Esophagus squamous epithelium (tissue), 5 donors: ENCODE measurements at places on chromosomes 7 and 10.

GRCh38 chr7:17501441-17502212 is 203.2 kb downstream of the AHR start:
- H3K27me3 ChIP-seq = no peaks in the 10 kb centered on the region
- H3K36me3 ChIP-seq = no peaks in the 10 kb centered on the region

DNA sequence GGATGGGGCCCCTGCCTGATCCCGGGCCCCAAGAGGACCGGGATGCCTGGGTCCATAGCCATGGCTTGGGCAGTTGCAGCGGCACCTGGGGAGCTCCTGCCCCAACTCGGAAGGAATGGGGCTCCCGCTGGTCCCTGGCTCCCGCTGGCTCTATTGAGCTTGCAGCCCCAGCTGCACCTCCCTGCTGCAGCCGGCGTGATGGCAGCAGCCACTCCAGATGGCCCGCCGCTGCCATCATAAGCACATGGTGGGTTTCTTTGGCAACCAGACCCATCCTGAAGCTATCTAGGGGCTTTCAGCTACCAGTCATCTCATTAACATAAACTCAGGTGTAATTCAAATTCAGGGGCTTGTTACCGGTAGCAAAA is 11.1 kb upstream of the DNMBP start:
- H3K4me1 ChIP-seq = peaks cover 4% of the 10 kb centered on the region
- no peak for DNase-seq
- H3K36me3 ChIP-seq = no peaks in the 10 kb centered on the region
- H3K4me3 ChIP-seq = no peak overlapping the region

DNA sequence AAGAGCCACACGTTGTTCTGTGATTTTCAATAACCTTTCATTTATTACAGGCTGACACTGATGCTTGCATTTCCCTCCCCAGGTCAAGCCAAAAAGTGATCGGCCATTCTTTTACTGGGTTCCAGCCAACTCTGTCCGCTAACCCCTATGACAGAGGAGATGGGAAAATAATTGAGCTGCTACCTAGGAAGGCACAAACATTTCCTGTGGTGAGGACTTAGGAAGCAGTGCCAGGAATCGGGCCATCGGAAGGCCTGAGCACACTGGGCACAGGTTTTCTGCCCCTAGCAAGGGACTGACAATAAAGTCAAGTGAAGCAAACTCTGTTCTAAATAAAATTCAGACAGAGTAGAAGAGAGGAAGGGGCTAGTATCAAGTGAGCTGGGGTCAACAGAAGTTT is 313.0 kb upstream of the AOAH start:
- H3K4me1 ChIP-seq = peaks cover 20% of the 10 kb centered on the region
- no peaks in the 10 kb centered on the region for H3K27me3 ChIP-seq
- no peak overlapping the region for H3K27ac ChIP-seq
- no peaks in the 10 kb centered on the region for H3K36me3 ChIP-seq
- DNase-seq = no peak

GRCh38 chr7:157434231-157434630 is 97.4 kb downstream of the DNAJB6 start:
- no peaks in the 10 kb centered on the region for H3K27me3 ChIP-seq
- DNase-seq = no peak

DNA sequence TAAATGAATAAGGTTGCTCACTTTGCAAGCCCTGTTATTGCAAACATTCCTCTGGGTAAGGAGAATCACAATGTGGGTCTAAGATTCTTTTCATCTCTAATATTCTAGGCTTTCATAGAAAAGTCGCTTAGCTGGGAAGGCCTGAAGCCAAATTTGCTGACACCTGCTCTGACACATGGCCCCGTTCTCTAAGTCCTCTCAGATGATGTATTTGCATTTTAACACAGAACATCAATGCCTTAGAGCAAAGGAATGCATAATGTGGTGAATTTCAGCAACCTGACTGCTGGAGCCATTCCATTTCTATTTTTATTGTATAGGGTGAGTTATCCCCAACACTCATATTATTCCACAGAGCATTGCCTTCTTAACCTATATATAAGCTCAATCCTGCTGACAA is 682.1 kb upstream of the NRP1 start:
- H3K4me3 ChIP-seq = no peak overlapping the region
- H3K4me1 ChIP-seq = no peaks in the 10 kb centered on the region
- no peak overlapping the region for H3K27ac ChIP-seq
- H3K36me3 ChIP-seq = no peaks in the 10 kb centered on the region

GRCh38 chr10:17181751-17182150 is 19.7 kb downstream of the TRDMT1 start:
- no peak for DNase-seq
- no peaks in the 10 kb centered on the region for H3K4me1 ChIP-seq
- H3K27ac ChIP-seq = no peak overlapping the region
- no peaks in the 10 kb centered on the region for H3K27me3 ChIP-seq
- H3K4me3 ChIP-seq = no peak overlapping the region

- no peak for DNase-seq
- H3K36me3 ChIP-seq = no peaks in the 10 kb centered on the region
- H3K27me3 ChIP-seq = no peaks in the 10 kb centered on the region
Observed at GRCh38 chr10:49739426-49739825, 22.7 kb downstream of the OGDHL start.

- no peak for DNase-seq
- no peaks in the 10 kb centered on the region for H3K36me3 ChIP-seq
- no peak overlapping the region for H3K27ac ChIP-seq
- H3K27me3 ChIP-seq = no peaks in the 10 kb centered on the region
- H3K4me3 ChIP-seq = no peak overlapping the region
Observed at GRCh38 chr10:88092973-88093372, 229.5 kb downstream of the PTEN start.

DNA sequence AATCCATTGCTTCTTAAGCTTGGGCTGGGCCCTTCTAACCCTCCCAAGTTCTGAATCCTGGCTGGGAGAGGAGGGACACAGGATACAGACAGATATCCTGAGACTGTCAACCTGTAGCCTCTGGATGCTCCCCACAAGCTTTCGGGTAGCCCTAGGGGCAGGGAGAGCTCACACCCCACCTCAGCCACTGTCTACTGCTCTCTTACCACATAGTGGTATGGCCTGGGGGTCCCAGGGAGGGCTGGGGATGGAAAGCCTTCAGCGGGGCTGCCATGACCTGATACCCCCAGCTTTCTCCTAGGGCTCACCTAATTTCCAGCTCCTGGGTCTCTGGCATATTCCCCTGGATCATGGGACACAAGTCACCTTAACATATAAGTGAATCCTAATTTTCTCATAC is 25.1 kb downstream of the CRHR2 start:
- DNase-seq = no peak
- no peaks in the 10 kb centered on the region for H3K36me3 ChIP-seq
- no peak overlapping the region for H3K27ac ChIP-seq
